ENCODE measurements at places on chromosomes 13 and 19.
A peak's percentile ranks its signal among the peaks of the same experiment; 100 is the strongest.

DNA sequence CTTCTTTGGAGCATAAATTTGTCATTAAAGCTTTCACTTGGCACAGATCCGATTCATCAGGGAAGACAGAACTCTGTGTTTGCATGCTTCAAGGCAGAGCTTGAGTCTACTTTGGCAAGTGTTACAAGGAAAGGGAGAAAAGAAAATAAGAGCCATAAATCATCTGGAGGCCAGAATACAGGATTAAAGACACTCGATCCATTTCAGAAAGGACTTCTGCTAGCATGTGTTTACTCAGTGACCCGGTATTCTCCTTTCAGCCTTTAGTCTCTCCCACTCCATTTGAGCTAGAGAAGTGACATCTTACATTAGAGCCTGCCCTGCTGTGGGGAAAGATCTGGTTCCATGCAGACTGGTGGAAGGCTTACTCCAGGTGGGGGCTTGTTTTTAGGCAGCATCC lies 306.4 kb downstream of the KLF5 start:
- no peak for DNase-seq

DNA sequence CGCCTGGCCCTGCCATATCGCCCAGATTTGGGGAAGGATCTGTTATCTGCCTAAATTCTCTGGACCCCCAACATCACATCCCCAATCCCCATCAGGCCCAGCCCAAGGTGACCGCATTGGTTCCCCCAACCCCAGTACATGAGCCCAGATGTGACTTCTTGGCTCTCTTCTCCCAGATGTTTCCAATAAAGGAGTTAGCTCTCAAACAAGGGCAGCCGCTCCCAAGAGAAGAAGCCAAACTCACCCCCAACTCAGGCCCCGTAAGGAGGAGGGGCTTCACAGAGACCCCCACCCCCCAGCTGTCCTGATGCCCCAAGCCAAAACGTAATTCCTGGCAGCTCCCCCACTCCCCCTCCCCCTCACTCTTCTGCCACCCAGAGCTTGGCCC lies 6.9 kb downstream of the FBN3 start:
- no peak for DNase-seq

GRCh38 chr19:47512183-47512947 lies 2.5 kb downstream of the NAPA start:
- DNase-seq: no peak

DNA sequence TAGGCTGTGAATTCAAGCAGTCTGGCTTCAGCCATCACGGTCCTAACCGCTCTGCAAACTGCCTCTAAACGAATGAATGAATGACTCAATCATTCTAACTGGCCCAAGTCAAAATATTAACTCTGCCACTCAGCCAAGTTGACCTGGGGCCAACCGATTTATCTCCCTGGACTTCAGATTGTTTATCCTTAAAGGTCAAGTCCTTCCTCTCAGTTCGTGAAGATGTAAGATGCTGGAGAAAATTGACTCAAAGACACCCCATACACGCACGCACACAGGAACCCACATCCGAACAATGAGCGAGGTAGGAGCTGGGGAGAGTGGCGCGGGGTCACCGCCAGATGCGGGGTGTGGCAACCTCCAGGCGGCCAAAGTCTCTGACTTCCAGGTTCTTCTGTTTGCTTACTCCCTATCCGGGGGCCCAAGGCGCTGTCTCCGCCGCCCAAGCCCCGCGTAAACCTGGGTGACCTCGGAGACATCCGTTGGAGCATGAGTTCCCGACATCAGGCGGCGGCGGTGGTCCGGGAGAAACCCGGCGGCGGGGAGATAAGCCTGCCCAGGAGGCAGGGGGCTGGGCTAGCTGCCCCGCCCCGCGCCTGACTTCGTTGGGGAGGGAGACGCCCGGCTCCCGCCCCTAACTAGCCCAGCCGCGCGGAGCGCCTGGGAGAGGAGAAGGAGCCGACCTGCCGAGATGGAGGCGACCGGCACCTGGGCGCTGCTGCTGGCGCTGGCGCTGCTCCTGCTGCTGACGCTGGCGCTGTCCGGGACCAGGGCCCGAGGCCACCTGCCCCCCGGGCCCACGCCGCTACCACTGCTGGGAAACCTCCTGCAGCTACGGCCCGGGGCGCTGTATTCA lies at the start of gene CYP2S1:
Gene CYP2S1 (plus strand): TSS at position 646 of the 856 bp plus-strand sequence. CDS start 46 bp downstream, at position 692.
- DNase-seq: no peak

GRCh38 chr19:18995804-18996241 lies 37.5 kb downstream of the SUGP2 start:
- DNase-seq: peak; percentile 25

- DNase-seq: no peak
Observed at GRCh38 chr13:58190577-58190976, 559.0 kb downstream of the PCDH17 start.
